ENCODE measurements at places on chromosomes 1 and 21.

GRCh38 chr1:30597711-30598110, 125.7 kb downstream of the MATN1 start:
- no peak for DNase-seq

DNA sequence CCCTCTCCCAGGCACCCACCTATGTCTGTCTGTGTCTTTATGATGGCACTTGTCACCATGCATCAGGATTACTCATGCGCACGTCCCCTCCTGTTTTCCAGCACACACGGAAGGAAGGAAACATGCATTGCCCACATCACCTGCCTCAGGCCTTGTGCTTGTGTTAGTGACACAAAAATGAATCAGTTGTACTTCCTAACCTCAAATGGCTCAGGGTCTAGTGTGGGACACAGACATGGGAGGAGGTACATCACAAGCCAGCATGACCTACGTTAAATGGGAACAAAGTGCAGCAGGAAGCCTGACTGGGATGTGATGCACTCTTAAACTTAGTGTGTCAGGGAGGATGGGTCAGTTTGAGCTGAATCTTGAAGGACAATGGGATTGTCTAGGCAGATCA, 126.7 kb downstream of the TRABD2B start:
- no peak for DNase-seq

- no peak for DNase-seq
Observed at GRCh38 chr1:153363641-153364040, 6.0 kb downstream of the S100A9 start.

GRCh38 chr1:213394837-213395236, 343.8 kb downstream of the RPS6KC1 start:
- no peak for DNase-seq

DNA sequence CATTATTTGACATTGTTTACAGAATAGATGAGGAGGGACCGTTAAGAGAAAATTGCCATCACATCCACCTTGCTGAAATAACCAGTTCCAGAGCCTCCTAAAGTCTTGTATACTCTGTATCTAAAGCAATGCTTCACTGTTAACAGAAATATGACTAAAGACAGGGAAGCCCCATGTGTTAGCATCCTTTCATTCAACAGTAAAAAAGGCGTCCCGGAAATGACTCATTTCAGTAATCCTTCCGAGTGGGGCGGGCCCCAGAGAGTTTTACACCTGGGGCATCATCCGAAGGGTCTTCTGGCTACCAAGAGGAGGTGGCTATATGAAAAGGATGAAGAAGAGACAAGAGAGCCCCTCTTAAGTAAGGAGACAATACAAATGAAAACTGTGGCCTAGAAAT, 227.2 kb downstream of the SLC45A1 start:
- no peak for DNase-seq

- DNase-seq: no peak
Observed at GRCh38 chr1:178038372-178038771, 55.5 kb upstream of the RASAL2 start.

DNA sequence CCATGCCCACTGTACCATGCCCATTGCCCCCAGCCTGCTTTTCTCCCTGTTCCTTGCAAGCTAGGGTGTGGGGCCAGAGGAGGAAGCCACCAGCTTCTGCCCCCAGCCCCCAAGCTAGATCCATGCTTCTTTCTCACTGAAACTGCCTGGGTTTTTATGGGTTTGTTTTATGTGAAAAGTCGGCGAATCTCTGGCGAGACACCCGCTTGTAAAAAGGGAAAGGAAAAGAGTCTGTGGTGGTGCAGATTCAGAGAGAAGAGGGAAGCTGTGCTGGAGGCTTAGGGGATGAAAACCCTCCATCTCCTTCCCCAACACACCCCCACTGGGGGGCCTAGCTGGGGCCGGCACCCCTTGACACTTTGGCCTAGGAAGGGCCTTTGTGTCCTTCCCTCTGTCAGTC, 26.2 kb downstream of the GRHL3 start:
- DNase-seq: no peak

- no peak for DNase-seq
Observed at GRCh38 chr1:30986755-30987154, 78.2 kb upstream of the SDC3 start.

- DNase-seq: no peak
Observed at GRCh38 chr1:90502696-90503095, 214.4 kb downstream of the BARHL2 start.

DNA sequence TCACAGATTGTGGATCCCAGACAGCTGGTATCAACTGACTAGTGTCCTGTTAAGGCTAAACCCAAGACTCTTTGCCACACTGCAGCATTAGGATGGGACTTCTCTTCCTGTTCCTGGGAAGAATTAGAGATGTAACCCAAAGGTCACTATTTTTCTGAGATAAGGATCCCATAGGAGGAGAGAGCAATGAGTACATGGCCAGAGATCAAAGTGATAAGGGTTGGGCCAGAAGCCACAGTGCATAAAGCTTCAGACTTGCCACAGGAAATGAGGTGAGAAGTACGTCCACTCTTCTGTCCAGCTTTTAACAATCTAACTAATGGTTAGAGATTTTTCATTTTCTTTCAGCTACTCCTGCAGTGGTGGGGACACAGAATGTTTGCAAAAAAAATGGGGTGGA, at the start of gene HSD3B1:
Gene HSD3B1, plus strand, starts transcription at position 270 of the 400 bp plus-strand sequence. CDS start 267 bp downstream, outside the sequence.
- DNase-seq: no peak

- no peak for DNase-seq
Observed at GRCh38 chr1:167987174-167987573, 50.3 kb upstream of the MPC2 start.

GRCh38 chr1:175124861-175125260, 57.2 kb downstream of the TNN start:
- no peak for DNase-seq

DNA sequence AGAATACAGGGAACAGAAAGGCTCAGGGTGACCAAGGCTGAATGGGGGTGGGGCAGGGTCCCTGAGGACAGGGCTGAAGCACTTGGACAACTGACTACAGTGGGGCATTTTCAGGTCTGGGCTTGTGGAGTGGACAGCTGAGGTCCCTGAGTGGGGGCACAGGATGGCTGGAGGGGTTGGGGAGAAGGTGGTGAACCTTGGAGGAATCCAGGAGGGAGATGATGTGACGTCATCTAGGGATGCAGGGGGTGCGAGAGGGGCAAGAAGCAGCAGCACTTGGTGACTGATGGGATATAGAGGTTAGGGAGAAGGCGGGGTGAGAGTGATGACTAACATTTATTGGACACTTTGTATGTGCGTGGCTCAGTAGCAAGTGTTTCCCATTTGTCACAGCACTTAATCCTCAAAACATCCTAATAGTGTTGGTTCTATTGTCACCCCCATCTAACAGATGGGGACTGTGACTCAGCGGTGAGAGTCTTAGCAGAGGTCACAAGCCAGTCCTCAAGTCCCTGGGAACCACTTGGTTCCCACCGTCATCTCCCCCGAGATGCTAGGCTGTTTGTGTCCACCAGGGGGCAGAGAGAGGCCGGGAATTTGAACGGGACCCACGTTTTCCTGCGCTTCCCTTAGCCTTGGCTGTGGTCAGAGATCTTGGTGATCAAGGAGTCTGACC, 27.9 kb upstream of the BMP8B start:
- DNase-seq: peak; percentile 41

DNA sequence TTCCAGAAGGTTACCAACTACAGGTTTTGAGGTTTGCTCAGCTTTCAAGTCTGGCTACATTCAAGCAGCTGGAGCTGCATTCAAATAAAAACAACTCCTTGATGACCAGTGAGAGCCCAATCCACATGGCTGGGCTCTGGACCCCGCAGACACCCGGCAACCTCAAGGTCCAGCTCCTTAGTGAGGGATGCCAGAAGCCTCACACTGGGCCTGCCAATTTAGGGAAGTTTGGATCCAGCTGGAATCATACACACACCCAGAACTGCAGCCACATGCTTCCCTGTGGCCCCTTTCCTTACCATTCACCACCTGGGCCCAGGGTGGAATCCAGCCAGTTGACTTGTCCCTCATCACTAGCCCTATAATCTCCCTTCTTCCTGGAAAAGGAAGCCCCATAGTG, 123.7 kb downstream of the UBE2U start:
- no peak for DNase-seq

DNA sequence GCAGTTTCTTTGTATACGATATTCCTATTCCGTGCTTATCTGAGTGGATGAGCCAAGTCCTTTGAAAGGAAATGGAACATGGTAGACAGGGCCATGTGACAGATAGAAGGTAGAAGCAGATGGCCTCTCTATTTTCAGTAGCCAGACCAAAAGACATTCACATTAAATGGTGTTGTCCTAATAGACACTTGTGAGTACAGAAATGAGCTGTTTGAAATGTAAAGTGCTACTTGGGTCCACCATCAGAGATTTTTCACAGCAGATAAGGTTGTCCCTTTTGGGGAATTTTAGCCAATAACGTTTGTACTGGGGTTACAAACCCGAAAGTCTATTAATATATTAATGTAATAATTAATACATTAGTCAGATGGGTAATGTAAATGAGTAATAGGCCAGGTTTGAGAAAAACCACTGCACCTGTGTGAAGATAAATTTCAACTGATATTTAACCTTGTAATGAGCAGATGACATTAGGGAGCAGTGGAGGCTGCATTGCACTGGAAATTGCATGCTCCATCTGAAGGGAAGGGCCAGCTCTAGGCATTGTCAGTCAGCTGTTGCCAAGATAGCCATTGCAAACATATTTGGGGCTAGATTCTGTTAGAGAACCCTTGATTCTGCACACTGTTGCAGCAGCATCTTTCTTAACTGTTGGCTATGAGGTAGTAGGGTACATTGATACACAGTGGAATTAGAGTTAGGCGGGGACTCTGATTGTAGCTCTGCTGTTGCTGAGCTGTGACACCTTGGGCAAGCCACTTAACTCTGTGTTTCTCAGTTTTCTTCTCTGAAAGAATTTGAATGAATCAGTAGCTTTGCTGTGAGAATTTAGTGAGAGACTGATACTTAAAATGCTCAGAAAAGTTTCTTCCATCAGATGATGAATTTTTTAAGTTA, 43.8 kb downstream of the FGGY start:
- no peak for DNase-seq

DNA sequence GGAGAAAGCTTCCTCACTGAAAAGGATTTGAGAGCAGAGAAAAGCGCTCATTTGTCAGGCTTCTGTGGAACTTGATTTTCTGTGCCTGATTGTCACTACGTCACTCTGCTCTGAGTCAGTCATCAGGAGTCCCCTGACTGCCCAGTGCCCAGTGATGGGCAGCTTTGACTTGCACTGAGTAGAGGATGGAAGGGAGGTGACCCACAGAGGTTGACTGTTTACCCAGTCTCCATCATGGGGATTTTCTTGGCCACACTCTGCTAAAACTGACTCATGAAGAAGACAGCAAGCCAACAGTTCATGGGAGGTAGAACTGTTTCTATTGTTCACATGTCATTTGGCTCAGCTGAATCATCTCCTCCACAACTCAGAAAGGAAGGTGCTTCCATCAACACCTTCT, 82.1 kb upstream of the DUSP10 start:
- DNase-seq: no peak

DNA sequence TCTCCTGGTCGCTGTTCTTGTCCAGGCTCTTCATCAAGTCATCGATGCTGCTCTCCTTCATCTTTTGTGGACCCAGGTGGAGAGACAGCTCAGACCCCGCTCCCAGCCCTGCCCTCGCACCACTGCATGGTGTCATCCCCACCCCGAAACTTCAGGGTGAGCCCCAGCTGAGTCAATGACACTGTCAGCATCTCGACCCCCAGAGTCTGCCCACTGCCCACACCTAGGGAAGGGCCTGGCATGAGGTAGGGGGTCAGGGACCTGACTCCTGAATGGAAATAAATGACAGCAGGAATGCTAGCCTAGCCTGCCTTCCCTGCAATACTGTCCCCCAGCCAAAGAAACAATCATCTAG, 1.6 kb upstream of the S100A6 start:
- DNase-seq: no peak

- no peak for DNase-seq
Observed at GRCh38 chr1:153647346-153647714, 11.2 kb upstream of the SNAPIN start.

DNA sequence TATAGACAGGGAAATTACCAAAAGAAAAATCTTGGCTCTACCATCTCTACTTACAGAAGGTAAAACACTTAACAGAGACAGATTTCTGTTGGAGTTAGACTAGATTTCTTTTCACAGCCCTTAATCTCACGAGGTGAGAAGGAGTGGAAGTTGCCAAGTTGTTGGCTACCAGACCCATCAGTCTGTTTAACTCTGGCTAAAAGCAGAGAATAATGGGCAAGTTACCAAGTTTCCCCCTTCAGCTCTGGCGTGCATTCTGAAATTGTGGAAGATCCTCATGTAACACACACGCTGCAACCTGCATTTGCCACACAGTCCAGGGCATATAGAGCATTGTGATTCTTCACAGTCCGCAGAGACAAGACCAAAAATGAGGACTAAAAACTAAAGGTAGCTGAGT, 49.3 kb downstream of the STX6 start:
- no peak for DNase-seq

GRCh38 chr1:156523801-156524480, 23.4 kb upstream of the MEF2D start:
- DNase-seq: no peak

DNA sequence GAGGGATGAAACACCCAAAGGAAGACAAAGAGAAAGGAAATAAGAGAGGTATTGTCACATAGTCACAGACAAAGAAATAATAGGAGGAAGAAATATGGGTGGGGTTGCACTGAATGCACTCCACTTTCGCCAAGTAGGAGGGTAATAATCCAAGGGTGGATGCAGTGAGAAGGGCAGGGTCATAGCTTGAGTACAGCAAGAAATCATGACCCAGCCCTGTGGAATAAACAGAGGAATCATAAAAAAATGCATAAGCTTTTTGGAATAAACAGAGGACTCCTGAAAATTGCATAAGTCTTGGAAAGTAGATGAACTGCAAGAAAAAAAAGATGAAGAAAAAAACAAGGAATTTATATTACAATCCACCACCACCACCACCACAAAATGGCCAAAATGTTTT, 53.1 kb upstream of the CD55 start:
- DNase-seq: no peak

GRCh38 chr1:94612525-94613204, 71.1 kb upstream of the F3 start:
- DNase-seq: no peak

Measured in CD4-positive, alpha-beta T cell treated with Interleukin-1 beta for 1 hour (primary cell).